ENCODE measurements at places on chromosomes 3 and 15.

- DNase-seq: no peak
Measured at GRCh38 chr15:45644437-45644836, 9.6 kb downstream of the SQOR start.

DNA sequence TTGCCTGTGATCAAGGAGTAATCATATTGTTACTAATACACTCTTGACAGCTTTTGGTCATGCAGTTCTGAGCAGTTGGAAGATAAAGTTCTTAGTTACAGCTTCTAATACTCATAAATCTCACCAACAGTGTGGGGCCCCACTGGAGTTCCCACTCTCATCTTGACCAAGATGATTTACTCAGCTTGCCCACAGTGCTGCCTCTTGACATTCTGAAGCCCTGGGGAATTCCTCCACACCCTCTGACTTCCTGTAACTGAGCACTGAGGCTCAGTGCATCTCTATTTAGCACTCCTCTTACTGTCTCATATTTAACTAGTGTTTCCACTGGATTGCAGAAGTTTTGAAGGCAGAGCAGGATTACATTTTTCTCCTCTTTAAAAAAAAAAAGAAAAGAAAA lies 1.9 kb upstream of the ARL6IP5 start:
- peak; percentile 82 for DNase-seq

DNA sequence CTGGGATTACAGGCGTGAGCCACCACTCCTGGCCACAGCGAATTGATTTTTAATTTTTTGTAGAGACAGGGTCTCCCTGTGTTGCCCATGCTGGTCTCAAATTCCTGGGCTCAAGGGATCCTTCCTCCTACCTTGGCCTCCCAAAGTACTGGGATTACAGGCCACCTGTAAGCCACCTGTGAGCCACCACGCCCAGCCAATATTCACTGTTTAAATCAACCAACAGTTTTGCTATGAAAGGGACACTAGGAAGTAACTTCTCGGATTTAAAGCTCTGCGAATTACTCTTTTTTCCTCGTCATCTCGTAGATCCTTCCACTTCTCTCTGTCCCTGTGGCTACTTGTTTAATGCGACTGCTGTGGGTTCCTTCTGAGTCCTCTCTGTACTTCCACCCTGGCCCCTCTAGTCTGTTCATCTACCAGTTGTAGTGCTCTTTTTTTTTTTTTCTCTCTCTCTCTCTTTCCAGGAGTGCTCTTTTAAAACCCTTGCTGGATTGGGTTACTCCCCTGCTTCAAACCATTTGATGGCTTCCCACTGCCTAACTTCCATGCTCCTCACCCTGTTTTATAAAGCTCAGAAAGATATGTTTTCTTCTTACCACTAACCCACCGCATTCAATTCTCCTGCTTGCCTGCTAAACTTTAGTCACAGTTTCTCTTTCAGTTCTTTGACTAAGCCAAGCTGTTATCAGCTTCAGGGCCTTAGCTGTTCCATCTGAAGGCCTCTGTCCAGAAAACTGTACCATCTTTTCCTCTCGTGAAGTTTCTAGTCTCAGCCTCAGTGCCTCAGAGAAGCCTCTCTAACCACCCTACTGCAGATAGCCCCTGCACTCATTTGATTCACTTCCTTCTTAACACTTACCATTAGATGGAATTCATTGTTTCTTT lies 12.4 kb downstream of the RTF1 start:
- DNase-seq: no peak

DNA sequence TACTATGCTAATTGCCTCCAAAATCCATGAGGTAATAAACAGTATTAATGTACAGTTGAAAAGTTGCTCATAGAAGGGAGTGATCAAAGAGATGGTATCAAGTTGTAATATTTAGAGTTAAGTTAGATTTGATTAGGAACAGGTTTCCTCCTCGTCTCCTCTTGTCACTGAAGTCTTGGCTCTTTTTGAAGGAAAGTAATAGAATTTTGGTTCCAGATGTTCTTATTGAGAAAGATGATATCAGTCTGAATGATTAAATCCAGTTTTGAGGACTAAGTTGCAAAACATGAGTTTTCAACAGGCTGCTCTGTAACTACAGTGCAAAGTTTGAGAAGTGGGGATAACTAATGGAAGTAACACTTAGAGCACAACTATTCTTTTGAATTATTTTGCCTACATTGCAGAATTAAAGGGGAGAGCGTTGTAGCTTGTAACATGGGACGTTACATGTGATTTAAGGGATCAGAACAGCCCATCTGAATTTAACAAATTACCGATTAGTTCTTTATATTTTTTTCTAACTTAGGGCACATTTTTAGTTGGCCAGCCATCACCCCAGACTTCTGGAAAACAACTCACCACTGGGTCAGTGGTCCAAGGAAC lies 48.3 kb downstream of the MAP6D1 start:
- peak; percentile 36 for DNase-seq

GRCh38 chr15:69225355-69226022 lies 65.1 kb downstream of the GLCE start:
- peak; percentile 37 for DNase-seq

GRCh38 chr3:153970047-153970446 lies 151.1 kb upstream of the ARHGEF26 start:
- no peak for DNase-seq

- DNase-seq: no peak
Measured at GRCh38 chr3:134134698-134135415, 105.1 kb upstream of the SLCO2A1 start.

- DNase-seq: no peak
Measured at GRCh38 chr3:173354124-173354523, 43.4 kb upstream of the NLGN1 start.

All from AG10803 (cell line).